ENCODE measurements at places on chromosomes 16 and 17.
A peak's percentile ranks its signal among the peaks of the same experiment; 100 is the strongest.

DNA sequence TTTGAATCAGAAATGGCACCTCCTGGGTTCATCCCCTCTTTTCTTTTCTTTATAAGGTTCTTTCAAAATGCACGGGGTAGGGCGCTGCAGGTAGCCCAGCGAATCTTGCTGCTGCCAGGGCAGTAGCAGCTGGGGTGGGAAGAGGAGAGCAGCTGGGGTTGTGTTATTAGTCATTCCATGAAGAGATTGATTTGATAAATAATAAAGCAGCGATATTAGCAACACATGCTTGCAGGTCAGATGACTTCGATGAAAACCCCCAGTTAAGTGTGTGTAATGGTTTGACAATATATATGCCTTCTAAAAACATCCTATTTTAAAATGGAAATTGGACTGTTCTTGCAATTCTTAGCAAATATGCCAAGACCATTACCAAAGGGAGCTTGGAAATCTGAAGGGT, 200.7 kb downstream of the CCDC182 start:
- no peak for DNase-seq

GRCh38 chr16:57473176-57473840, 10.8 kb downstream of the POLR2C start:
- DNase-seq: no peak

DNA sequence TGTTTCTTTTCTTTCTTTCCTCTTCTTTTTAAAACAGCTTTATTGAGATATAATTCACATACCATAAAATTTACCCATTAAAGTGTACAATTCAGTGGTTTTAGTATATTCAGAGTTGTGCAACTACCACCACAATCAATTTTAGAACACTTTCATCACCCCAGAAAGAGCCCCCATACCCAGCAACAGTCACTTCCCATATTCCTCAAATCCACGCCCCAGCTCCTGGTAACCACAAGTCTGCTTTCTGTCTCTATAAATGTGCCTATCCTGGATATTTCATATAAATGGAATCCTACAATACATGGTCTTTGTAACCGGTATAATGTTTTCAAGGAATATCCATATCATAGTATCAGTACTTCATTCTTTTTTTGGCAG, 19.4 kb downstream of the RARA start:
- no peak for DNase-seq

DNA sequence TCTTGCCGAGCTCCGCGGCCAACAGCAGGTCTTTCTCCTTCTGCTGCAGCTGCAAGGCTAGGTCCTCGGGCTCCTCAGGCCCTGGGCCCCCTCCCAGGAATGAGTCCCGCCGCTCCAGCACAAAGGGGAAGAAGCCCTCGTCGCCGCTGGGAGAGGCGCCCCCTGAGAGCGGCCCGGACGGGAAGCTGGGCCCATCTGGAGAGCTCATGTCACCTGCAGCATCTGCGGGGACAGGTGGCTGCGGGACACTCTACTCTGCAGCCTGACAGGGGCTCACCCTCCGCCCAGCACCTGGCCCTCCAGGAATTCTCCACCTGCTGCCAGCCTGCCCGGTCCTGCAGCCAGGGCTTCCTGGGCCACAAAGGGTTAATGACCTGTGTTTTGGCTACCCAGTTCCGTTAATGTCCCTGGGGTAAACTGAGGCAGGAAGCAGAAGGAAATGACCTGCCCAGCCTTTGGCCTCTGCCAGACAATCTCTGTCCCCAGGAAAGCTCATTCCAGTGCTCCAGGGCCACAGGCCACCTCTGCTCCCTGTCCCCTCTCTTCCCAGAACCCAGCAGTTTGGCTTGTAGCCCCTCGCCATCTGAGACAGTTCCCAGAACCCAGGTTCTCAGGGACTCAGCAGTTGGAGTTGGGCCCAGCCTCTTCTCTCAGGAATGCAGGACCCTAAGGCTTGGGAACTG, 1.3 kb downstream of the BICDL2 start:
- no peak for DNase-seq

DNA sequence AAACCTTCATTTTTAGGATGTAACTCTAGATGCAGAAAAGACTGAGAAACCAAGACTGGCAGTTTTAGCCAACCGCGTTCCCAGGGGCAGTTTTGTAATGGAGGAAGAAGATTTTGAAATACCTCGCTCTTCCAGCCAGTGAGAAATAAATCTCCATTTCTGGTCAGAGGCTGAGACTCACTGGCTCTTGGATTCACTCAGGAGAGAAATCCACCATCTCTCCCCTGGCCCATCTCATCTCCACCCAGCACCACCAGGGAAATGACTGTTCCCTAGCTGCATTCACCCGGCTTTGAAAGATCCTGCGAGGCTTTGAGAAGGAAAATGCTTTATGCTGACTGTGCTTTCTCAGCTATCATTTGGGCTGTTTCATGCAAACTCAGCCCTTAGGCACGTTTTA, 185.2 kb downstream of the SOX9 start:
- no peak for DNase-seq

- no peak for DNase-seq
Measured at GRCh38 chr16:21222495-21223337, 10.8 kb upstream of the ANKS4B start.

GRCh38 chr17:74860229-74860871, 665 bp upstream of the GRIN2C start:
- DNase-seq: no peak

DNA sequence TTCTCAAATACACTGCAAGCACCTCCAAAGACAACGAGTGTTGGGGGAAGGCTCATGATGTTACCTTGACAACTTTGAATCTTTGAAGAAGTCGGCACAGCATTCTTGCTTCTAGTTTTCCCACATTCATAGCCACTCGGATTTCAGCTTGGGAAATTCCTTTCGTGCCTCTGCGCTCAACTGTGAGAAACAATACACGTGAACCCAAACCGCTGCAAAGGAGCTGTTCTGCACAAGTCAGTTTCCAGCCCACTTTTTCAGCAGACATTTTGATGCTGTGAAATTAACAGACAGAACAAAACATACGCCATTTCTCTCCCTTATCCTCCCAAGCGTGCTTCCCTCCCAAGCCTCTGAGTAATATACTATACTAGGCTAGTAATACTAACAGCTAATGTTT, 41.2 kb downstream of the GTF3C1 start:
- DNase-seq: no peak

DNA sequence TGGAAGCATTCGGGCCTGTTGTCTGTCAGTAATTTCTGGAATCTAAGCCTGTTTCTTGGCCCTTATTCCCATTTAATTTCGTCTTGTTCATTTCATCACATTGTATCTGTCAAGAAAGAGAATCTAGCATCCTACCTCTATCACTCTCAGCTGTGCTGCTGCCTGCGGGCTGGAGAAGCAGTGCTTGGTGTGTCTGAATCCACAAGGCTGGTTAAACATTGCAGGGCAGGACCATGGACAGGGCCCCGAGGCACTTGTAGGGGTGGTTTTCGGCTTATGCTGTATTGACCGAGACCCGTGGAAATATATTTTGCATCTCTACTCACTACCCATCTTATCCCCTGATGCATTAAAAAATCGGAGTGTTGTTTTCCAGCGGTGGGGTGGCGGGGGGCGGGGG, 3.1 kb downstream of the RAB11FIP4 start:
- DNase-seq: peak; percentile 75

DNA sequence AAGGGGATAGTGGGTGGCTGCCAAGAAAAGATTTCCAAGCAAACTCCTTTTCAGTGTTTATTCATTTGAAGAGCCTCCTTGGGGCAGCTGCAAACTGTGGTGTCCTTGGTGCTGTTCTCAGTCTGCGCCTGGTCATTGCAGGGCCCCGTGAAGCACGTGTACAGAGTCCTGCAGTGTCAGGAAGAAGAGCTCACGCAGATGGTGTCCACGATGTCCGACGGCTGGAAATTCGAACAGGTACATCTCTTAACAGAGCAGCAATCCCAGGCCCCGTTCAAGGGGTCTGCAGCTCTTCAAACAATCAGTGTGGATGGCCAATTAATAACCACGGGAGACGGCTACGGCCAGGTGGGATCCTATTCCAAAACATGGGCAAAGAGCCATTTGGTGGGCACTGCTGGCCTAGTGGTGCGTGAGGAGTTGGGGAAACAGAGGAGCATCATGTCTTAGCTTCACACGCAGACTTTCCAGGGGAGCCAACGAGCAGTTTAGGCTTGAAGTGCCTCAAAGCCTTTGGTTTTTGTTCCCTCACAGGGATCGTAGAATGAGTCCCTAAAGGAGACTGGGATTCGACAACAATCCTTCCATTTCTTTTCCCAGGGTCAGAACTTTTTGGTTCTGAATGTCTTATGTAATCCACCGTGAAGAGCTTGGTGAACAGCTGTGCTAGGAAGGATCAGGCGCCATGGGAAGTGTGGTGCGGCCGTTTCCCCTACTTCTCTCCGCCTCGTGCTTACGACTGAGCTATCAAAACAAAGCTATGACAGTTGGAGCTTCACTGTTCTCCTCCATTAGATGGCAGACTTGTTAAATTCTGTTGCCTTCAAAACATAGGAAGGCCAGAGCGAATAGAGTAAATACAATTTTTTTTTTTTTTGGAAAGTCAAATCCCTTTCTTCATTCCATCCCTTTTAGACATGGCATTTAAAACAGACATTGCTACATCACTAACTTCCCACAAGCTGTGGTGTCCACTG, 12.6 kb downstream of the KCTD2 start:
- peak; percentile 72 for DNase-seq

DNA sequence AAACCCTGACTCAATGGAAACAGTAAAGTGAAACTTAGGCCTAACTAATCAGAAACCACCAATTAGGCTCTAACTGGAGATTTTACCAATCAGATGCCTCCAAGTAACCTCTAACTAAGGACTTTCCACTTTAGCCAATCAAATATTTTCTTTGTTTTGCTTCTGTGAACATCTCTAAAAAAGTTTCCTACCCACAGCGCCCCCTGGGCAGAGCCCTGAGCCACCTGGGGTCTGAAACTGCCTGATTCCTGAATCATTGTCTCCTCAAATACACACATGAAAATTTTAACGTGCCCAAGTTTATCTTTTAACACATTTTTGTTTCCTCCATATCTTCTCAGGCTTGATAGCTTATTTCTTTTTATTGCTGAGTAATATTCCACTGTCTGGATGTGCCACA, 19.0 kb downstream of the ADAD2 start:
- DNase-seq: no peak

GRCh38 chr17:35519439-35519838, 18.0 kb downstream of the SLFN12L start:
- DNase-seq: no peak

- no peak for DNase-seq
Measured at GRCh38 chr16:48462106-48462740, 77.0 kb upstream of the SIAH1 start.

DNA sequence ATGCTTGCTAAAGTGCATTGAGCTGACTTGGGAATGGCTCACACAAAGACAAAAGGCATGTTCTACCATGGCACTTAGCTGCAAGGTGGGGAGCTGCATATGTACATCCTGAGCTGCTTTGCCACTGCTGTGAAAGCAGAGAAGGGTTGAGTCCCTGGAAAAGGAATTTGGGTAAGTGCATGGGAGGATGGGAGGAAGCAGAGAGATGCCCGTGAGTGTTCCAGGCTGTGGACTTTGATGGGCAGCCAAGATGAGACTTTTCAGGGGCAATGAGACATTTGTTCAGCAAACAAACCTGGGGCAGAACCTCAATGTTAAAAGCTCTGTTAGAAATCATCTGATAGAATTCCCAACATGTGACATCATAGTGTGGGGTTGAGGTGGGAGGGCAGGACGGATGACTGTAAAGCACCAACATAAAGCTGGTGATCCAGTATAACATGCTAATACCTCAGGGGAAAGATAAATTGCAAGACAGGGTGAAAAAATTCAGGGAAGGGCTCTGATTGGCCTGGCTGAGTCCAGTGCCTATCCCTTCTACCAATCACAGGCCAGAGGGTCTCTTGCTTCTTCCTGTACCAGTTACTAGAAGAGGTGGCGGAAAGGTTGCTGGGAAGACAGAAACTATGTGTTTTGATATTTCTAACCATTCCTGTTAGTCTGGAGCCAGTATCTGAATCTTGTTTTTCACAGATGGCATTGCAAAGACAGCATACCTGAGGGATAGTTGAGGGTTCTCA, 163.2 kb downstream of the UTP18 start:
- DNase-seq: no peak

- DNase-seq: no peak
Measured at GRCh38 chr17:81466564-81467472, 45.8 kb downstream of the ACTG1 start.

GRCh38 chr17:30236766-30237165, 1.3 kb upstream of the SLC6A4 start:
- DNase-seq: no peak

GRCh38 chr16:24737916-24738594, 8.6 kb downstream of the TNRC6A start:
- no peak for DNase-seq

- no peak for DNase-seq
Measured at GRCh38 chr17:32882029-32882428, 5.1 kb upstream of the MYO1D start.

GRCh38 chr16:89150090-89150835, 21.3 kb upstream of the CDH15 start:
- DNase-seq: no peak

Measured in KBM-7 (cell line).